Activated CD8-positive, alpha-beta memory T cell treated with anti-CD3 and anti-CD28 coated beads, Interleukin-2, amount 10 ng/mL, durations not matched to agents 7 days and 5 days (primary cell): ENCODE measurements at places on chromosomes 12 and 14. TPM values are rescaled to one million over a fixed set of nuclear protein-coding genes. Genes with fewer than 3 reads are reported as not detected.

ENDOU gene
- total RNA-seq: not detected

CCDC197 gene
- total RNA-seq: not detected

- DNase-seq: no peak
Measured at GRCh38 chr14:97757491-97757890, 960.3 kb downstream of the VRK1 start.

GRCh38 chr14:75063013-75063412, 811 bp downstream of the ACYP1 start:
- no peak for DNase-seq

GRCh38 chr12:56775638-56776037, 12.5 kb downstream of the HSD17B6 start:
- peak; percentile 4 for DNase-seq
